Effector memory CD4-positive, alpha-beta T cell (primary cell): ENCODE measurements at places on chromosomes 3 and 15.

GRCh38 chr3:59327376-59327808 lies 277.6 kb upstream of the CFAP20DC start:
- DNase-seq, result no peak

GRCh38 chr3:108024146-108024850 lies 66.5 kb downstream of the CD47 start:
- DNase-seq, result no peak

GRCh38 chr15:61815356-61816083 lies 244.7 kb downstream of the VPS13C start:
- DNase-seq, result no peak

DNA sequence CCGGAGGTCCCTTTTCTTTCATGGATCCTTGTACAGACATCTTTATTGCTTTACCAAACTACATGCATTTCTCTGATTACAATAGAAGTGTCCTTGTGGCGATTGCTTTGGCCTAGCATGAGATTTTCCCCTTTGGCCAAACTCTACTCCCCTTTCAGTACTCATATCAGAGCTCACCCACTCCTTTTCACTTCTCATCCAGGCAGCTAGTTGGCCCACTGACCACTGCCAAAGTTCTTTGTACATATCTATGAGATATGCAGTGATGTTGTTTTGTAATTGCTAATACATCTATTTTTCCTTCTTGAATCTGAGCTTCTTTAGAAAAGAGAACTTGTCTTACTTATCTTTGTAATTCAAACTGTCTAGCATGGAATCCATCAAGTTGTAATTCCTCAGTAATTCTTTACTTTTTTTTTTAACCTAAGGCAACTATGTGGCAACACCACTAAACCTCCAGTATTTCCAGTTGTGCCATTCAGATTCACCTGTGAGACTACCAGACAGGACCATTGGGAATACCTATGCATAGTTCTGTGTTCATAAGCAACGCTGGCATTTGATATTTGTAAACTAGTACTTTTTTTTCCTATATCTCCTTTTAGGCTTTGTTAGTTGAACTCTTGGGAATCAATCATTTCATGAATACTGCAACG lies 39.2 kb downstream of the AADACL2 start:
- DNase-seq, result no peak

GRCh38 chr3:23760325-23760724 lies 45.4 kb upstream of the UBE2E1 start:
- DNase-seq, result no peak

GRCh38 chr15:40755812-40756208 lies 756 bp upstream of the RMDN3 start:
- DNase-seq, result no peak

GRCh38 chr3:81218023-81218422 lies 543.4 kb downstream of the GBE1 start:
- no peak for DNase-seq

DNA sequence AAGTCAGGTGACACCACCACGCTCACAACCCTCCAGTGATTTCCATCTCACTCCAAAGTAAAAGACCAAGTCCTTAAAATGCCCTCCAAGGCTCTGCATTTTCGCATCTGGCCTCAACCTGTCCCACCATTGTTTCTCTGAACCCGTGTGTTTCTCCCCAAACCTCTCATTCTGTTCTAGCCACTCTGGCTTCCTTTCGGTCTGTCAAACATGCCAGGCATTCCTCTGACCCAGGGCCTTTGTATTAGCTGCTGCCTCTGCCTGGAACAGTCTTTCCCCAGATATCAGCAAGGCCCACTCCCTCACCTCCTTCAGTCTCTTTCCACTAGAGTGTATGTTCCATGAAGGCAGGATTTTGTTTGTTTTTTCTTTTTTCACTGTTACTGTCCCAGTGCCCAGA lies 16.0 kb downstream of the MAP2K5 start:
- DNase-seq, result no peak

- DNase-seq, result no peak
These were observed 23.9 kb upstream of the TPM1 start for GRCh38 chr15:63018639-63019038.

DNA sequence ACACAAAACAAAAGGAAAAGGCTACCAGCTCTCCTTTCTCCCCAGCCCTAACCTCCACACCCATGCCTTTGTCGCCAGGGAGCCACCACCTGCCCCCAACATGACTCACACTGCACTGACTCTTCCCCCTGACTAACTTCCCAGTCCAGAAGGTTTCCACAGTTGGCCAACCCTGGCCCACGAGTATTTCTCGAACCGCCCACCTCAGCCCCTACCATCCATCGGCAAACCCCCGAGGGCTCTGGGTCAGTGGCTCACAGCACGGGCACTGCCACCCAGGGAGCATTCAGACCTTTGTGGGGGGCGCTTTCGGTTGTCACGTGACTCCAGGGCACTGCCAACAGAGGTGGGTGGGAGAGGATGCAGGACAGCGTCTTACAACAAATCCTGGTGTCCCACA lies 152.3 kb downstream of the LRRC28 start:
- DNase-seq, result no peak

GRCh38 chr3:124576565-124577493 lies 153.4 kb upstream of the UMPS start:
- DNase-seq, result no peak

- no peak for DNase-seq
These were observed 140.4 kb upstream of the GALNT15 start for GRCh38 chr3:16033889-16034687.

GRCh38 chr15:98967096-98967495 lies 40.5 kb downstream of the PGPEP1L start:
- DNase-seq, result no peak
